Globus pallidus (tissue), 1 donor: ENCODE measurements at places on chromosomes 4 and X.

GRCh38 chr4:53705151-53705764 is 114.0 kb upstream of the LNX1 start:
- no peak for DNase-seq

DNA sequence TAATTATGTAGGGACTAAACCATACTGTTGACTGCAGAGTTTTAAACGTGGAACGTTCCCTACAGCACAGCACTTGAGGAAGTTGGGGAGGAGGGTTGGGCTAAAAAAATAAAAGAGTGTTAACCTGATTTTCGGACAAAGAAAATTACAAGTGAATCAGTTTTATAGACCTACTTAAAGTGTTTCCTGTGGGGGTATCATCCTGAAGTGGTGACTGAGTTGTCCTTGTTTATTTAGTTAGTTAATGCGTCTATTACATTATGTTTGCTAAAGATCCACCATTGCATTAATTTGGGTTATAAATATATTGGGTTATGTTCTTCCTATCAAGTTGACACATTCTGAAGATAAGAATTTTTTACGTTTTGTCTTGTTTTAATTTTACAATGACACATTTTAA is 14.7 kb downstream of the UNC5C start:
- no peak for DNase-seq

DNA sequence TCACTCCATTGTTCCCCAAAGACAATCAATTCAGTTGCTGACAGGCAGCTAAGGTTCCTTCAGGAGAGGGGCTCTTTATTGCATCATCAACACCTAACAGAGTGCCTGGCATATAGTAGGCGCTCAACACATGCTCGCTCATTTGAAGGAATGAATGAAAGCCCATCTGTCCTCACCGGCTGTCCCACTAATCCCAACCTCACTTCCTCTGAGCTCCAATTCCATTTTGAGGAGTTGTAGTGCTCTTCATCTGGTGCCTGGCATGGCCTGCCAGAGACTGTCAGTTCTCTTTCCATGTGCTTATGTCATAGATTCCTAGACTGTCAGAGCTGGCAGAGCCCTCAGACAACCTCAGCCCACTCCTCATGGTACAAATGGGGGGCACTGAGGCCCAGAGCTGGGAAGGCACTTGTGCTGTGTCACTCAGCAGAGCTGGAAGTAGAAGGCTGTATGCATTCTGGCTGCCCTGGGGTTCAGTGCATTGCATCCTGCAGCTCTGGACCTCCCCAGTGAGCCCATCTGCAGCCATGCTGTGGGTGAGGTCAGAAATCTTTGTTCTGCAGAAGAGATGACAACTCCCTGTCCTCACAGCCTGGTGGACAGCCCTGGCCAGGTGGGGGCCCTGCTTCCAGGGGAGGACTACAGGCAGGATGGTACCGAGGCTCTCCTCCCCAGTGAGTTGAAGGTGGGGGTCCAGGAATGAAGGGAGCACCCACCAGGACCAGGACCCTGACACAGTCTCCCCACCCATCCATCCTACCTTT is 134.9 kb upstream of the PJA1 start:
- no peak for DNase-seq

- DNase-seq: no peak
Observed at GRCh38 chrX:136202889-136203288, 48.3 kb downstream of the MAP7D3 start.

- no peak for DNase-seq
Observed at GRCh38 chrX:19344661-19345060, 934 bp downstream of the PDHA1 start.

DNA sequence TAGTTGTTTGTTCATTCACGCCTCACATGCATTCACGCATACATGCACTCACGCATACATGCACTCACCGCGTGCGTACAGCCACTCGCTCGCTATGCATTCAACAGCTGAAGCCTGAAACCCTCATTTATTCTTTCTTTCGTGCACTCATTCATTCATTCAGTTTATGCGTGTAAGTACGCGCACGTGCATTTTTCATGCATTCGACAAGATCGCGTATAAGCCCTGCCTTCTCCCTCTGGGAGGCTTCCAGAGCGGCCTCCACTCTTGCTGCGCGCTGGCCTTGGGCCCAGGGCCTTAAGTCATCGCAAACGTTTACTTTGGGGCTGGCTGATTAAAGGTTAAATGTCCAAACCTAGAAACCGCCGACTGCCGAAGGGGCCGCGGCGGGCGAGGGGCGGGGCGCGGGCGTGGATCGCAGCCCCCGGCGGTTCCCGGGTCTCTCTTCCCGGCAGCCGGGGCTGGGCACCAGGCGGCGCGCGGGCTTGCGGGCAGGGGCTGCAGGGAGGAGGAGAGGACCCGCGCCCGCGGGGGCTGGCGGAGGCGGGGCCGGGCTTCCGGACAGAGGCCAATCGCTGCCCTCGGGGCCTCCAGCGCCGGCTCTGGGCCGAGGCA is at the start of gene GYG2:
GYG2 (plus strand) TSS at position 587 of the 615 bp plus-strand sequence. CDS start 1,259 bp downstream, outside the sequence.
- DNase-seq: no peak

DNA sequence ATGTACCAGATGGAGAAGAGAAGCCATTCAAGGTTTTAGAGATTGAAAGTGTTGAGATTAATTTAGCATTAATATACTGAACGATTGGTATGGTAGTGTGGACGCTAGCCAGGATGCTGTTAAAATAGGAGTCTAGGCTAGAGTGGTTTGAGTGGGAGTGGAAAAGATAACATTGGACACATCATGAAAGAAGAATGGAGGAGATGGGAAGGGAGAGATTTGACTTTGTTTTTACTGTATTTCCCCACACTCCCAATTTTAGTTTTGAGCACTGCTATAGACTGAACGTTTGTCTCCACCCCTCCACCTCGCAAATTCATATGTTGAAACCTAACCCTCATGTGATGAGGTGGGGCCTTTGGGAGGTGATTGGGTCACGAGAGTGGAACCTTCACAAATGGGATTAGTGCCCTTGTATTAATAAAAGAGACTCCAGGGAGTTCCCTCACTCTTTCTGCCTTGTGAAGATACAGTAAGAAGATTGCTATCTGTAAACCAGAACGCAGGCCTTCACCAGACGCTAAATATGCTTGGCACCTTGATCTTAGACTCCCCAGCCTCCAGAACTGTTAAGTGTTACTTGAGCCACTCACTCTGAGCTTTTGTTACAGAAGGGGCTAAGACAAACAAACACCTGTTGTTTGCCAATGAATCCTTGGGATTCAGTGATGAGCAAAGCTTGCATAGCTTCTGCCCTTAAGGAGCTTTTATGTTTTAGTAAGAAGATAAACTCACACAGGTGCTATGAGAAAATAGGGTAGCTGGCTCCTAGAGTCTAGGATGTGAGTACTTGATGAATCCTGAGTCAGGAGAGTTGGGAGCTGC is 25.8 kb downstream of the USP9X start:
- DNase-seq: no peak

- DNase-seq: no peak
Observed at GRCh38 chrX:6748595-6748994, 213.7 kb upstream of the VCX3A start.

- DNase-seq: no peak
Observed at GRCh38 chrX:120264341-120264740, 13.7 kb downstream of the ZBTB33 start.

DNA sequence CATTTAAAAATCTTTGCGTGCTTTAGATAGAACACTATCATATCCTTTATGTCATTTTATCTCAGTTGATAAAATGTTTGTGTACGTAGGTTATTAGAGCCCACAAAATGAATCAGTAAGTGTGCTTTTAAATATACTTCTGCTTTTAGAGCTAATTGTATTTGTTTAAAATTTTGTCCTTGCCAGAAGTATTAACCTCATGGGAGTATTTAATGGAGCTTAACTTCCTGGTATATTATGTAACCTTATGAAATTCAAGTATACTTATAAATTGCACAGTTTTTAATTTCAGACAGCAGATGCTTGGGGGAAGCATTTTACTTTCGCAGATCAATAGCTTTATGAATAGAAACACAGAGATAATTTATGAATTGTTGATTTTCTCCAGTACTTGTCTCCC is 90.2 kb downstream of the DIPK2B start:
- no peak for DNase-seq

GRCh38 chr4:76339364-76339763 is 32.8 kb downstream of the STBD1 start:
- no peak for DNase-seq

- DNase-seq: no peak
Observed at GRCh38 chrX:134642386-134642785, 15.9 kb downstream of the PLAC1 start.

DNA sequence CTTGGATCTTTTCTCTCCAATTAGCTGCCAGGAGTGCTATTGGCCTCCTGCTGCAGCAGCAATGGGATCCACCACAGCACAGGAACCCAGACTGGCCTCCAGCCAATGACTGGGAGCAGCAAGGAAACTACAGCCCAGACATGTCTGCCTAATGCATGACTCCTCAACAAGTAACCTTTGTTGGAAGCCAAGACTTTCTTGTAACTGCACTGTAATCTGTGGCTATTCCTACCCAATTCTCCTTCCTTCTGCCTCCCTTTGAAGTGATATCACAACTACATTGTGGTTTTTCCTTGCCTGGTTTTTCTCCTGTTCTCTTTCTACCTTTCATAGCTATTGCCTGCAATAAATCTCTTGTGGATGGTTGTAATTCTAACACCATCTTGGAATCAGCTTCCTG is 39.8 kb downstream of the SNCA start:
- no peak for DNase-seq

- DNase-seq: no peak
Observed at GRCh38 chr4:121973816-121974215, 22.0 kb upstream of the TRPC3 start.

- no peak for DNase-seq
Observed at GRCh38 chrX:148867596-148867995, 367.2 kb downstream of the AFF2 start.

DNA sequence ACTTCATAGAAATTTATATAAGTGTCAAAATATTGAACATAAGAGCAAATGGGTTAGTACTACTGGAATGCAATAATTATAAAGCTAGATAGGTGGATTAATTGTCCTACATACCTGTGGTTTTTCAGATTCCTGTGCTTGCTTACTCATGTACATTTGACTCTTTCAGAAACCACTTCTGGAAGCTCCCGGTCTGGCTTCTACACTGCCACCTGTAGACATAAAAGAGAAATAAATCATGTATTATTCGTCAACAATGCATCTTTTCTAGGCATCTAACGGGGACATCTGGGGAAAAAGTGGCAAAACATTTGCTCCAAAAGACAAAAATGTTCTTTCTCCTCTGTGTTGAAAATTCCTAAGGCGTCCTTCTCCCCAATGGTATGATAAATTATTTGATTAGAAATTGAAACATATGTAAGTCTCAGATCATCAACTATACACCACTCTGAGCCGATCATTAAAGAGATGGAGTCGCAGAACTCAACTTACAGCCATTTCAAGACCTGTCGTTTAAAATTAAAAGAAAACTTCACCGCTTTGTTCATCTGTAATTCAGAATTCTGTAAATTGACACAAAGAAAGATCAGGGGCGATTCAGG is 648.7 kb upstream of the DIPK2B start:
- peak; percentile 1 for DNase-seq
